H7 (cell line): ENCODE measurements at places on chromosomes 2 and 18.

GRCh38 chr2:106059416-106060065 is 134.6 kb downstream of the UXS1 start:
- DNase-seq, result no peak

- no peak for DNase-seq
Observed at GRCh38 chr18:54284535-54284934, 15.2 kb downstream of the POLI start.

GRCh38 chr2:55947752-55948151 is 24.2 kb upstream of the EFEMP1 start:
- no peak for DNase-seq

- DNase-seq, result no peak
Observed at GRCh38 chr2:32237488-32237887, 27.2 kb downstream of the NLRC4 start.

GRCh38 chr2:85430752-85431569 is 12.4 kb downstream of the SH2D6 start:
- peak; percentile 99 for DNase-seq

DNA sequence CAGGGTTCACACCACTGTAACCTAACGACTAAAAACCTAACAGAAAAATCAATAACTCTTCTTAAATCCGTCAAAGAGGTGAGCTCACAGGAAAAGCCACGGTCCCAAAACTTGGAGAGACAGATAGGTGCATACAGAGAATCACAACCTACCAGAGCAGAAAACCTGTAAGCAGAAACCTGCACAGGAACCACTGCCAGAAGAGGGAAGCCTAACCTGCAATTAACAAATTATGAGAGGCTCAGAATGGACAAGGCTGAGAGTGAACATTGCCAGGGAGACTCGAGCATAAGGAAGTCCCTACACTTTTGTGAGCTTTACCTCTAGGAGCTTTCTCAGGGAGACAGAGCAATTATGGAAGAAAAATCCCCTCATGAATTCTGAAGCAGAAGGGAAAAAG is 156.2 kb upstream of the NETO1 start:
- DNase-seq, result no peak
